Colonic mucosa (tissue), 4 donors: ENCODE measurements at places on chromosomes 4 and X. TPM values are rescaled to one million over a fixed set of nuclear protein-coding genes. Genes with fewer than 3 reads are reported as not detected.

DNA sequence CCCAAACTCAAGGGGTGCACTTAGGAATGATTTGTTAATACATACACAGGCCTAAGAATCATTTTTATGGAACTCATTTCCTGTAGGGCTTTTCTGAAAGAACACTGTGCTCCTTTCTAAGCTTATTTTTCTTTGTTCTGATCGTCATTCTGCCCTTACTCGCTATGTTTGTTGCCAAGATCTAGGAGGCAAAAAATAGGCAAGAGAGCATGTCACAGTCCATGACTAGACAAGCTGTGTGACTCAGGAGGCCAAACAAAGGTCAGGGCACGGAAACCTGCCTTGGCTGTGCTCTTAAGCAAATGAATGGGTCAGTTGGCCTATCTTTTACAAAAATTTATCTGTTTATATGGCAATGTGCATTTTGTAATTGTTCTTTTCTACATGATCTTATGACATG, 42.5 kb upstream of the C1GALT1C1 start:
- DNase-seq, result no peak
- no peaks in the 10 kb centered on the region for H3K27me3 ChIP-seq
- H3K27ac ChIP-seq, result no peak overlapping the region
- H3K36me3 ChIP-seq, result no peaks in the 10 kb centered on the region

GRCh38 chr4:54745031-54745770, 87.4 kb downstream of the KIT start:
- H3K36me3 ChIP-seq, result no peaks in the 10 kb centered on the region
- H3K27ac ChIP-seq, result no peak overlapping the region
- H3K27me3 ChIP-seq, result no peaks in the 10 kb centered on the region
- no peaks in the 10 kb centered on the region for H3K4me1 ChIP-seq
- no peak for DNase-seq
- no peak overlapping the region for H3K4me3 ChIP-seq

Gene TMEM31
- not detected for total RNA-seq

Gene PDZD4
- total RNA-seq, result 1.5 TPM

GRCh38 chrX:82945332-82945731, 562.8 kb upstream of the POU3F4 start:
- no peaks in the 10 kb centered on the region for H3K27me3 ChIP-seq
- H3K36me3 ChIP-seq, result no peaks in the 10 kb centered on the region
- H3K4me1 ChIP-seq, result no peaks in the 10 kb centered on the region
- DNase-seq, result no peak

Gene STK32B
- total RNA-seq, result 0.82 TPM

Gene CFAP47
- total RNA-seq, result not detected

DNA sequence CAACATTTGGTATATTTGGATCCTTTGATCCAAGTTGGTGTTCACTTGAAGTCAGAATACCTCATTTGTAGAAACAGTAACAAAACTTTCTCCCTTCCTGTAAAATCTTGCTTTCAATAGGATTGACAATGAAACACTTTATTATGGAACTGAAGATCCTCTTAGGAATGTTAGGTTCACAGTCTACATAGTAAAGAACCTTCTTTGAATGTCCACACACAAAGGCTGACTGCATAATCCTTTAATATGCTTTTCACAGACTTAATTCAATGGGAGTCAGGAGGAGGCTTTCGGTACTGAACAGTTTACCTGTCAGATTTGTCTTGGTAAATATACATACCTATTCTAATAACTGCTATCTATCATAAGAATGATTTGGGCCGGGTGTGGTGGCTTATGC, 188.5 kb downstream of the SPRY1 start:
- no peaks in the 10 kb centered on the region for H3K36me3 ChIP-seq
- no peak for DNase-seq
- peaks cover 7% of the 10 kb centered on the region for H3K4me1 ChIP-seq
- no peak overlapping the region for H3K4me3 ChIP-seq
- no peaks in the 10 kb centered on the region for H3K27me3 ChIP-seq
- H3K27ac ChIP-seq, result no peak overlapping the region

GRCh38 chr4:129336457-129337227, 240.7 kb downstream of the C4orf33 start:
- no peaks in the 10 kb centered on the region for H3K4me1 ChIP-seq
- H3K27ac ChIP-seq, result no peak overlapping the region
- no peaks in the 10 kb centered on the region for H3K36me3 ChIP-seq
- H3K27me3 ChIP-seq, result no peaks in the 10 kb centered on the region

DNA sequence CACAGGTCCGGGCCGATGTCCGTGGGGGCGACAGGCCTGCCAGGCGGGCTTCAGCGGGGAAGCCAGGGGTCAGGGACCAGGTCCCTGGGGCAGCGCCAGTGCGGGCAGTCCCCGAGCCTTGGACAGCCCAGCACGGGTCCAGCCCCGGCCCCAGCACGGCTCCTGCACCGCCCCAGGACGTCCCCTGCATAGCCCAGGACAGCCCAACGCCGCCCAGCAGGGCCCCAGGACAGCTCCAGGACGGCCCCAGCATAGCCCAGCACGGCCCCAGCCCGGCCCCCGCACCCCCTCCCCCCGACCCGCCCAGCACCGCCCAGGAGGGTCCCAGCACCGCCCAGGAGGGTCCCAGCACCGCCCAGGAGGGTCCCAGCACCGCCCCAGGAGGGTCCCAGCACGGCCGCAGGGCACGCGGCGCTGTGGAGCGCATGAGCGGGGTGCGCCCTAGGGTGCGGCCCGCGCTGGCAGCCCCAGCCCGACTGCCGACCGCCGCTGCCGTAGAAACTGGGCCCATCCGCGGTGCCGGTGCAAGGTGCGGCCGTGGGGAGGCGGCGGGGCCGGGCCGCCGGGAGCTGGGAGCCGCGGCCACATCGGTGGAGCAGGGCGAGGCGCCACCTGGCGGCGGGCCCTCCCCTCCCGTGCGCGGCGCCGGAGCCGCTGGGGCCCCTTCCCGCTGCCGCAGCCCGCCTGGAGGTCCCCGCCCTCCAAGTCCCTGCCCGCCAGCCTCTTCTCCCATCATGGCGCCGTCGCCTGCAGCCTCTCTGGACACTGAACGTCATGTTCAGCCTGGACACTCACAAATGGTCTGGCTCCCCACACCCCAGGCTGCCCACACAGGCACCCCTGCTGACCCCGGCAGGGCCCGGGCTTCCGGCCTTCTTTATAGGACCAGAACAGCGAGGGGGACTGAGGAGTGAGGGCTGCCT, 106.8 kb upstream of the NKX1-1 start:
- H3K27ac ChIP-seq, result no peak overlapping the region
- peak; percentile 28 for DNase-seq
- no peaks in the 10 kb centered on the region for H3K36me3 ChIP-seq
- H3K27me3 ChIP-seq, result no peaks in the 10 kb centered on the region
- no peak overlapping the region for H3K4me3 ChIP-seq

Gene GAGE2A
- not detected for total RNA-seq

DNA sequence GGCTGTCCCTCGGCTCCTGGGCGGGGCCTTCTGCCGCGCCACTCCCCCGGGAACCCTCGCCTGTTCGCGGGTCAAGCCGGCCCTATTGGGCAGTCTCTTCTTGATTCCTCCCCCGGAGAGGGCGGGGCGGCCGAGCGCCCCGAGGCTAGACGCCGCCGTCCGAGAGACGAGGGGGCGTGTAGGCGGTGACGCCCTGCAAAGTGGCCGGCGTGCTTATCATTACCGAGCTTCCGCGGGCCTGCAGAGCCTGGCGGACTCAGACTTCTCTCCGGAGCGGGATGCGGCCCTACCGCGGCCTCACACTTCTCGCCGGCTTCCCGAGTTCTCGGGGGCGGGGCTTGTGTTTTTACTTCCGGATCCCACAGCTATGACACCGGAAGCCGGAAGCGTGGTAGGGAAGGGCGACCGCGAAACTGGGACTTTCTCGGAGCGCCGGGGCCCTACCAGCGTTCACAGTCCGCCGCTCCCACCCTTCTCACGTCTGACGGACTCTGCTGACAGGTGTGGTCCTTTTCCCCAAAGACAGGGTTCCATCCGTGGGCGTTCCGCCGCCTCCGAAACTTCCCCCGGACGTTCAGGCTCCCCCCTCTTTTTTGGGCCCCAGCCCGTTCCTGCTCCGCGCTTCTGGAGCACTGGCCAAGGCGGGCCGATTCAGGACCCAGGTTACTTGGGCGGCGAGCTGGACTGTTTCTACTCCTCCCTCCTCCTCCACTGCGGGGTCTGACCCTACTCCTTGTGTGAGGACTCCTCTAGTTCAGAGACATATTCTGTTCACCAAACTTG, at the start of gene IKBKG:
IKBKG (plus strand) TSS at position 376 of the 783 bp plus-strand sequence. CDS start 4,383 bp downstream, outside the sequence.
- H3K27ac ChIP-seq, result peak within 1 kb of the TSS; percentile 91
- no peaks in the 10 kb centered on the region for H3K36me3 ChIP-seq
- peak within 1 kb of the TSS; percentile 58 for H3K4me3 ChIP-seq
- DNase-seq, result peak; percentile 86

- DNase-seq, result no peak
- no peaks in the 10 kb centered on the region for H3K4me1 ChIP-seq
- H3K27ac ChIP-seq, result no peak overlapping the region
- H3K36me3 ChIP-seq, result no peaks in the 10 kb centered on the region
These were observed 352.2 kb downstream of the NR3C2 start for GRCh38 chr4:148090029-148090428.

- no peaks in the 10 kb centered on the region for H3K27me3 ChIP-seq
- H3K4me1 ChIP-seq, result no peaks in the 10 kb centered on the region
- H3K4me3 ChIP-seq, result no peak overlapping the region
- no peak for DNase-seq
- H3K36me3 ChIP-seq, result no peaks in the 10 kb centered on the region
These were observed 8.6 kb upstream of the VCX2 start for GRCh38 chrX:8179656-8180055.

- peak; percentile 91 for DNase-seq
- H3K36me3 ChIP-seq, result no peaks in the 10 kb centered on the region
- H3K27me3 ChIP-seq, result no peaks in the 10 kb centered on the region
- peak within 1 kb of the TSS; percentile 71 for H3K4me3 ChIP-seq
- peak within 1 kb of the TSS; percentile 84 for H3K27ac ChIP-seq
These were observed at the start of gene PDK3 for GRCh38 chrX:24464836-24465531. Gene PDK3 (plus strand): TSS chrX:24465286. CDS start chrX:24465456, 170 bp downstream.
